ENCODE measurements at places on chromosomes 5 and 9.

- no peak for DNase-seq
These were observed 5.0 kb downstream of the PDE6A start for GRCh38 chr5:149939546-149939945.

DNA sequence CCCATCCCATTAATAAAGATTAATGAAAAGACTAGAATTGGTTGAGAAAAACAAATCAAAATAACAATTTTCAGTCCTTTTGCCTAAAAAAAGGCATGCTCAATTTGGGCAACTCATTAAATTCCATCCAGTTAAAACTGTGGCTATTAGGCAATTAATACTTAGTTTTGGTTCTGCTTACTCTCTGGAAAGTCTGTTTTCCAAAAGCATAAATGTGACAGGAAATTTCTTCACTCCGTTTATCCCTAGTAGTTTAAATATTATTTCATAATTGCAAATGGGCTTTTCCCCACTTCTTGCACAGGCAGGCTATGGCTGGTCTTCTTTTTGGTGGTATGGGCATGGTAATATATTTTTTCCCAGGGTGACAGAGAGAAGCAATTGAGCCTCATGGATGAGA, 373.3 kb upstream of the KLF4 start:
- DNase-seq: no peak

DNA sequence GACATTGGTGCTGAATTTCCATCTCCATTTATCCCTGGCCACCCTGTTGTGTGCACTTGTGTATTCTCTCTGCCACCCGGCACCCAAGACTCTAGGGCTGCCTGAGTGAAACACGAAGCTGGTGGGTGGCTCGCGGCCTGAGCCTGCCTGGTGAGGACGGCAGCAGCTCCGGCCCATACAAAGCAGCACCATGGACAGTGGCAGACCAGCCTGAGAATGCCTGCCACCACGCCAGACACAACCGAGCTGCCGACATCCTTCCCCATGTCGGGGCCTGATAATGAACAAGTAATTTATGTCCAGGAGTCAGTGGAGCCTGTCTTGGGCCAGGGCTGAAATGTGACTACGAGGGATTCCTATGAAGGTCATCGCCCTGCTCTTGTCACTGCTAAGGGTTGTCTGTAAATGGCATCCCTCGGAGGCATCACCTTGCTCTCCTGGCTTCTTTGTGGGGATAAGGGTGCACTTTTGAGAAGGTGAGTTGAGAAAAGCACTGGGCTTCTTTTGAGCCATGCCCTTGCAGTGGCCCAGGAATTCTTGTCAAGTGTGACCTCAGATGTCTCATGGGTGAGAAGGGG, 175.7 kb downstream of the MELK start:
- DNase-seq: peak; percentile 48

DNA sequence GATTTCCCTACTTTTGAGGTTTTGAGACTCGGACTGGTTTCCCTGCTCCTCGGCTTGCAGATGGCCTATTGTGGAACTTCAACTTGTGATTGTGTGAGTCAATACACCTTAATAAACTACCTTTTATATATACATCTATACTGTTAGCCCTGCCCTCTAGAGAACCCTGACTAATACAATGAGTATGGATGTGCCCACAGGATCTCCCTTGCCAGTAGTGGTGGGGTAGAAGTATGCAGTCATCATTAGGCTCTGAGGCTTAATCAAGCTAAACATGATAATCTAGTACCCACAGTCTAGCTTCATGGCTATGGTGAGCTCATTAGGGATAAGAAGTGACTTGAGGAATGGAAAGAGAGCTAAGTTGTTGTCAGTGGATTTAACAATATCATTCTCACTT, 412.8 kb upstream of the PTGER4 start:
- DNase-seq: no peak

- DNase-seq: no peak
These were observed 309.6 kb downstream of the CWC27 start for GRCh38 chr5:65078331-65078730.

GRCh38 chr9:1057910-1058309, 7.8 kb downstream of the DMRT2 start:
- DNase-seq: peak; percentile 34
